ENCODE measurements at places on chromosomes 4 and X.

GRCh38 chr4:138535316-138535715 lies 293.2 kb upstream of the SLC7A11 start:
- DNase-seq, result no peak

- no peak for DNase-seq
Measured at GRCh38 chr4:181372014-181372413, 871.2 kb upstream of the TENM3 start.

DNA sequence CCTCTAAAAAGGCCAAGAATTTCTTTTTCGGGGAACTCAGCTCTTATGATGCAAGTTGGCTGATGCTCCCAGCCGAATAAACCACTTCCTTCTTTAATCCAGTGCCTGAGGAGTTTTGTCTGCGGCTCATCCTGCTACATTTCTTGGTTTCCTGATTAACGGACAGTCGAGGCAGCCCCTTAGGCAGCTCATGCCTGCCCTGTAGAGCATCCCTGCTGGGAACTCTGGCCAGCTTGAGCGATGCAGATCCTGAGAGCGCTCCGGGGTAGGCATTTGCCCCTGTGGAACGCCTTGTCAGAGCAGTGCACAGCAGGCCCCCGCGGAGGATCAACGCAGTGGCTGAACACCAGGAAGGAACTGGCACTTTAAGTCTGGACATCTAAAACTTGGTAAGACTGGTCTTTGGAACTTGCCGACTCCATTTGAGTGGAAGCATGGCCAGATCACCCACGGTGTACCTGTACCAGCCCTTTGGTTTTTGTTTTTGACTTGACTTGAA lies 3.1 kb downstream of the CT45A10 start:
- DNase-seq, result no peak

GRCh38 chrX:101383679-101384205 lies 2.2 kb downstream of the BTK start:
- peak; percentile 26 for DNase-seq

DNA sequence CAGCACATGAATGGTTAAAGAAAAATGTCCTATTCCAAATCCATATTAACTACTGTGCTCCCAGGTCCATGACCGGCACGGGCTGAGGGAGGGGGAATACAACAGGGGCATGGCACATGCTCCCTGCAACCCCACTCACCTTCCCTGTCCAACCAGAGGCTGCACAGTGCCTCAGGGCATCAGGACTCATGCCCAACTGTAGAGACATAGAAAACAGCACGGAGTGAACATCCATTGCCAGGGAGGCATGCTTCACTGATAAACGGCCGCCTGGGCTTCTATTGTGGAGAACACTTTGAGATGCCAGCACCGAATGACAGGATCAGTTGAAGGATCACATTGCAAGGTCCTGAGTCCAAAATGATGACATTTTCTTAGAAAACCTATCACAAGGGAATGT lies 140.6 kb downstream of the STK32B start:
- DNase-seq, result no peak

- DNase-seq, result peak; percentile 22
Measured at GRCh38 chr4:55347610-55348228, 1.7 kb downstream of the SRD5A3 start.

All from osteoblast (primary cell).